ENCODE measurements at places on chromosomes 7 and 10. TPM values are rescaled to one million over a fixed set of nuclear protein-coding genes. Genes with fewer than 3 reads are reported as not detected.

GRCh38 chr7:103292122-103292521 is 5.1 kb upstream of the PMPCB start:
- DNase-seq, result no peak

ZFAND2A gene
- 16.3 TPM for total RNA-seq

- peak; percentile 39 for DNase-seq
These were observed 7.8 kb upstream of the UBE2D1 start for GRCh38 chr10:58326967-58327381.

PRR15 gene
- not detected for total RNA-seq

DNA sequence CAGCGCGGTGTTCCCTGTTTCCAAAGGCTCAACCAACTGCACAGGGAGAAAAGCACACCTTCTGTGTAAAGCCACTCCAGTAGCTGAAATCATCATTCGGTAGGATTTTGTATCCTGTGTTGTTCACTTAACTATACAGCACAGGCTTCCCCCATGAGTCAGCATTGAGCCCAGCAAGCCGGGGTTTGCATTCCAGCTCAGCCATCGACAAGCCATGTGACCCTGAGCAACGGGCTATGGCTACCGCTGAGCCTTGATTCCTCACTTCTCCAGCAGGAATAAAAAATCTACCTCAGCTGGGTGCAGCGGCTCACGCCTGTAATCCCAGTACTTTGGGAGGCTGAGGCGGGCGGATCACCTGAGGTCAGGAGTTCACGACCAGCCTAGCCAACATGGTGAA is 44.1 kb upstream of the ATP6V0A4 start:
- DNase-seq, result peak; percentile 41
